ENCODE measurements at places on chromosomes 1 and 21. TPM values are rescaled to one million over a fixed set of nuclear protein-coding genes. Genes with fewer than 3 reads are reported as not detected.

- DNase-seq = no peak
Observed at GRCh38 chr1:100972185-100972584, 53.4 kb downstream of the DPH5 start.

DNA sequence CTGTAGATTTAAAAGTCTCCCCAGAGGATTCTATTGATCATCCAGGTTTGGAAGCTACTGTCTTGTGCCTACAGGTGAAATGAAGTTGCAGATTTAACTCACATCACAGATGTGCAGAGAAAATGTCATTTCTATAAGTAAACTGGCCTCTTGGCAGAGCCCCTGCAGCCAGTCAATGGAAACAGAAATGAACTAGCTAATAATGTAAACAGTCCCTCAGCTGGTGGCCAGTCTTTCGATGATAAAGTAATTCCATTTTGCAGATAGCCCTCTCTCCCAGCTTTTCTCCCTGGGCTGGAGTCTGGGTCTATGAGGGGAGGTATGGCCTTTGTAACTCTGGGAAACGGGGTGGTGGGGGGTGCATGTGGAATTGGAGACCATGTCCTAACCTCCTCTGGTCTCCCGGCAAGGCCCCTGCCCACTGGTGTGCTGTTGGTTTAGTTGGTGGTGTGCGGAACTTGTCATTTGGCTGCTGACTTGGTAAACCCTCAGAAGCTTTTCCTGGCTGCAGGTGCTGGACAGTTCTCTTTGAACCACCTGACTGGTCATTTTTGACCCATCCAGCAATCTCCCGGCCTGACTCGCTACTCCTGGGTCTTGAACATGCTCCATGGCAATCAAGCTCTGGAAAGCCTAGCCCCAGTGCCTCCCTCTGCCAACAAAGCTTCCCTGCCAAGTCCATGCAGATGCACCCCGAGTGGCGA is 14.9 kb downstream of the TBX19 start:
- DNase-seq = no peak

GRCh38 chr1:149963358-149963757 is 26.7 kb upstream of the MTMR11 start:
- DNase-seq = no peak

DNA sequence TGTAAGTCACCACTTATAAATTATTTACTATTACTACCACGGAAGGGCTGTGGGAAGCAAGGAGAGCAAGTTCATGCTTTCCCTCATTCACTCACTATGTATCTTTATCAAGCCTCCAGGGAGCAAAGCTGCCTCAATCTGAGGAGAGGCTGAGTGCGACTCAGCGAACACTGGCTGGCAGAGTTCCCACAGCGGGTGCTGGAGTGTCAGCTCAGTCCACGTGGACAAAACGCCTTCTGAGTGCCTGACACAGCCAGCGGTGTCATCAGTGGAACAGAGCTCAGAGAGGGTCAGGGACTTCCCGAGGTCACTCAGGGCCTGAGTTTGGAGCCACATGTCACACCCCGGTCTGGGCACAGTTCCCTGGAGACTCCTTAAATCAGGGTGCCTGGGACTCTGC is 16.9 kb downstream of the MATN1 start:
- no peak for DNase-seq

DNA sequence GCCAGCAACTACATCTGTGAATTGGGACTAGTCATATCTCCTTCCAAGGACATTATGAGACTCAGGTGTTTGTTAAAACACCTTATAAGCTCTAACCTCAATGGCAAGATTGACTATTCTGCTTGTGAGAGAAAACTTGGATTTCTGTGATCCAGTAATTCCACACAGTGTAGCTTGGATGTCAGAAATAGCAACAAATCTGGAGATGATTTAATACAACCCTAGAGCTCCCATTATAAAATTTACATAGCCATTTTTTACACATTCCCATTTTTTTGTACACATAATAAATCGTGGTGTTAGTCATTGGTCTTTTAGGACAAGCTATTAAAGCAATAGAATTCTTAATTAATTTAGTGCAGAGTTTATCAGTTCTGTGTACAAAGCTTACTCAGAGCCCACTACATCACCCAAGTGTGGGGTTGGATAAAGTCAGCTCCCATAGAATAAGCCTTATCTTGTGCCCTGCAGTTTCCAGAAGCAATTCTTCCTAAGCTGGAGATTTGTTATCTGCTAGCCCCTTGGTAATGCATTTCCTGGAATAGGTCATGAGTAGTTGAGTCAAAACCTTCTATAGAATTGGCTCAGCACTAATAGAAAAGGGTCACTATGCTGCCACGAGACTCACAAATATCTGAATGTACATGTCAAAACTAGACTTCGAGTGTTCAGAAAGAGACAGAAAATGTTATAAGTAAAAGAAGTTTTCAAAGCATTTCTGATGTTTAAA is 434.0 kb upstream of the RUNX1 start:
- DNase-seq = no peak

- no peak for DNase-seq
Observed at GRCh38 chr1:27592232-27592930, 11.6 kb downstream of the AHDC1 start.

PPFIA4 gene
- 6.0 TPM for total RNA-seq

B4GALT2 gene
- 99.4 TPM for total RNA-seq

Data from chondrocyte (in vitro differentiated cells).